ENCODE measurements at places on chromosomes 13 and 19.

DNA sequence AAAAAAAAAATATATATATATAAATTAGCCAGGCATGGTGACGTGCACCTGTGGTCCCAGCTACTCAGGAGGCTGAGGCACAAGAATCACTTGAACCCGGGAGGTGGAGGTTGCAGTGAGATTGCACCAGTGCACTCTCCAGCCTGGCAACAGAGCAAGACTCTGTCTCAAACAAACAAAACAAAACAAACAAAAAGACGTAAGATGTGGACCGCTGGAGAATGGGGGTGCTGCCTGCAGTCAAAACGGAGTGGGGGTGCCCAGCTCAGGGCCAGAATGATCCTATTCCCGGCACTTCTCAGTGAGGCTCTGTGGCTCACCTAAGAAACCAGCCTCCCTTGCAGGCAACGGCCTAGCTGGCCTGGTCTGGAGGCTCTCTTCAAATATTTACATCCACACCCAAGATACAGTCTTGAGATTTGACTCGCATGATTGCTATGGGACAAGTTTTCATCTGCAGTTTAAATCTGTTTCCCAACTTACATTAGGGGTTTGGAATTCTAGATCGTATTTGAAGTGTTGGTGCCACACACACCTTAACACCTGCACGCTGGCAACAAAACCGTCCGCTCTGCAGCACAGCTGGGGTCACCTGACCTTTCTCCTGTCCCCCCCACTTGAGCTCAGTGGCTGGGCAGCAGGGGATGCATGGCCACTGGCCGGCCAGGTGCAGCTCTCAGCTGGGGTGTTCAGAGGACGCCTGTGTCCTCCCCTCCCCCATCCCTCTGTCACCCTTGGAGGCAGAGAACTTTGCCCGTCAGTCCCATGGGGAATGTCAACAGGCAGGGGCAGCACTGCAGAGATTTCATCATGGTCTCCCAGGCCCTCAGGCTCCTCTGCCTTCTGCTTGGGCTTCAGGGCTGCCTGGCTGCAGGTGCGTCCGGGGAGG lies at the start of gene F7:
F7 (plus strand) TSS at position 760 of the 889 bp plus-strand sequence; CDS start at position 811, 51 bp downstream.
- no peak for DNase-seq

DNA sequence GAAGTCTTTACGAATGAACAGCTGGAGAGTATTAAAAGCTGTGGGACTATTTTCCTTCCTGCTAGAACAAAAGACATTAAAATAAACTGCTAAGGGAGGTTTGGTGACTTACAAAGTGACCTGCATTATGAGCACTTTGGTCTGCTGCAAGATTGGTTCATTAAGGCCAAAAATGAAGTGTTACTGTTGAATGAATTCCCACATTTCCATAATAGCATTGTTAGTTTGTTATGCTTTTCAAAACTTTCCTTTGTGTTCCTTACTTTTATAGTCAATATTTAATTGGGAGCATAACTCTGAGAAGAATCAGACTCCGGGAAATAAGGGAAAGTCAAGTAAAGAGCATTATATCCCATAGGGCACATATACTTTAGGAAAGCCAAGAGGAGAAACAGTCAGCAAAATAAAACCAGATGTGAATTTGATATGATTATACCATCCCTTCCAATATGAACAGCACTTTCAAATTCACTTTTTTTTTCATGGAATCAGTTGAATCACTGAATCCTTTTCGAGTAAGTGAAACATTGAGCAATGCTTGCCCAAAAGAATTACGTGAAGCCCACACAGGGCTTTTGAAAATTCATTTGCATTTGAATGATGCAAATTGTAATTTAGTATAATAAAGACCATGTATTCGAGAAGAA lies 112.6 kb downstream of the KCTD12 start:
- DNase-seq = no peak

DNA sequence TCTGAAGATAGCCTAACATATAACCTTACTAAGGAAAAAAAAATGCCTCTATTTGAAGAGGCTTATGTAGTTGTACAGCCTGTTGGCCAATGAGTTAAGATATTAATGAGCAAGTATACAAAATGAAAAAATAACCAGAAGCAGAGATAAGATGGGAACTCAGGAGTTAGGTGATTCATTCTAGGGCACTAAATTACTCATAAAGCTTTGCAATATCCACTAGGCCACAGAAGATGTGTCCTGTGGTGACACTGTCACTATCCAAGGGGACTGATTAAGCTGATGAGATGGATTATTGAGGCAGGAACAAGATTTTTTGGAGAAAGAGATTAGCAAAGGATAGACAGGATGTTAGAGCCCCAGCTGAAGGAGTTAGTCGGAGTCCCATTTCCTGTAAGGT lies 99.6 kb downstream of the LIG4 start:
- DNase-seq = no peak

- no peak for DNase-seq
Observed at GRCh38 chr19:35134601-35135242, at the start of gene LGI4. LGI4 (minus strand) TSS chr19:35135059; CDS start chr19:35134680, 379 bp downstream.

DNA sequence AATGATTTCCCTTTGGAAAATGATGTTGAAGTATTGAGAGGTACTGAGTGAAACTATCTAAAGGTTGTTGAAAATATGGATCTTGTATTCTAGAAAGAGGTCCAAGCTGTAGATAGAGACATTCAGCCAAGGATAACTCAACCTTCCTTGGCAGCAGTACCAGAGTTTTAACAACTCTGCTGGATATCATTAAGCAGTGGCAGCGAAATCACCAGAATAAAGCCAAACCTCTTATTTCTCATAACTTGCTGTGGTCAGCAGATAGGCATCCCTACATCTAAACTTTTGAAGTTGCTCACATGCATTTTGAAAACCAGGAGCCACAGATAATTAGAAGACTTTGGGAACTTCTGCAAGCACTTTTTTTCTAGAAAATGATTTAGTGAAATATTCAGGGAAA lies 559.8 kb downstream of the IRS2 start:
- DNase-seq = no peak

GRCh38 chr13:28572871-28573270 lies 77.9 kb upstream of the FLT1 start:
- no peak for DNase-seq

- DNase-seq = no peak
Observed at GRCh38 chr19:19463348-19464117, 51.8 kb downstream of the TSSK6 start.

DNA sequence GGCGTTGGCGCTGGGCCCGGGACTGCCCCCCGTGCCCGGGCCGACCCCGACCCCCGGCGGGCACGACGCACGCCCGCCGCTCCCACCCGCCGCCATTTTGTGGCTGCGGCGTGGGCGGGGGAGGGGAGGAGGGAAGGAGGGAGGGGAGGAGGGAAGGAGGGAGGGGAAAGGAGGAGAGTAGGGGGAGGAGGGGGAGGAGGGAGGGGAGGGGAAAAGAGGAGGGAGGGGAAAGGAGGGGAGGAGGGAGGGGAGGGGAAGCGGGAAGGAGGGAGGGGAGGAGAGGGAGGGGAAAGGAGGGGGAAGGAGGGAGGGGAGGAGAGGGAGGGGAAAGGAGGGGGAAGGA lies at the start of gene BTBD2:
BTBD2 (minus strand) TSS at position 107 of the 343 bp plus-strand sequence; CDS start at position 96, 11 bp downstream.
- peak; percentile 17 for DNase-seq

DNA sequence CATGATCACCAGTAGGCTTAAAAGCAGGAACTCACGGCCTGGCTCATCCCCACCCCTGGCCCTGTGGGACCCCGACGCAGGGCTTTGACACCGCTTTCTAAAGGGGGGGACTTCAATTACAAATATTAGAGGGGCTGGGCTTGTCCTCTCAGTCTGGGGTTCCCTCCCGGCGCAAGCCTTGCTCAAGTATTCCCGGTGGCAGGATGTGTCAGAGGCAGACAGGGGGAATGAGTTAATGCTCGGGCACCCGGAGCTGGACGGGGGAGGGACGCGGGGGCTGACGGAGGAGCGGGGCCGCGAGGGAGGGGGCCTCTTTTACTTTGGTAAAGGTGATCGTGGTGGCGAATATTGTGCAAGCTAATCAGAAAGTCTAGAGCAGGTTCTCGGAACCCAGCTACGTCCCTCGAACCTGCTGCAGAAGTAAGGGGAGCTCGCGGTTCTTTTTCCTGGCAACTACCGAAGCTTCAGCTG lies 1.1 kb downstream of the FGF14 start:
- DNase-seq = no peak

GRCh38 chr13:38954291-38954690 lies 36.3 kb downstream of the STOML3 start:
- no peak for DNase-seq

GRCh38 chr19:41796362-41796761 lies at the start of gene CEACAM3:
CEACAM3 (plus strand) TSS chr19:41796587; CDS start chr19:41796678, 91 bp downstream.
- DNase-seq = no peak

DNA sequence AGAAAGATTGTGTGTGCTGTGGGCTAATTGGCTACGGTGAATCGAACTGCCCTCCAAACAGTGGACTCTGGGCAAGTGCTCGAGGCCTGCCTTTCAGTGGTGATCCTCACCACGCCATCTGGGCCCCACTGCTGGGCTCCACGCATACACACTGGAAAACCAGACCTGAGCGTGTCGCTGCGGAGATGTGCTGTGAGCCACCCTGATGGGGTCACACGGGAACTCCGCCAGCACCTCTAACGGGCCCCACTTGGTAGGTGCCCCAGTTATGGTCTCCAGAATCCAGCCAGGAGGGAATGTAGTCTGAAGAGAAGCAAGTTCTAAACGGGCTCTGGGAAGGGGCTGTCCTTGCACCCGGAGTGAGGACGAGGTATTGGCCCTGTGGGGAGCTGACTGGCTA lies 39.3 kb downstream of the C13orf46 start:
- DNase-seq = no peak

DNA sequence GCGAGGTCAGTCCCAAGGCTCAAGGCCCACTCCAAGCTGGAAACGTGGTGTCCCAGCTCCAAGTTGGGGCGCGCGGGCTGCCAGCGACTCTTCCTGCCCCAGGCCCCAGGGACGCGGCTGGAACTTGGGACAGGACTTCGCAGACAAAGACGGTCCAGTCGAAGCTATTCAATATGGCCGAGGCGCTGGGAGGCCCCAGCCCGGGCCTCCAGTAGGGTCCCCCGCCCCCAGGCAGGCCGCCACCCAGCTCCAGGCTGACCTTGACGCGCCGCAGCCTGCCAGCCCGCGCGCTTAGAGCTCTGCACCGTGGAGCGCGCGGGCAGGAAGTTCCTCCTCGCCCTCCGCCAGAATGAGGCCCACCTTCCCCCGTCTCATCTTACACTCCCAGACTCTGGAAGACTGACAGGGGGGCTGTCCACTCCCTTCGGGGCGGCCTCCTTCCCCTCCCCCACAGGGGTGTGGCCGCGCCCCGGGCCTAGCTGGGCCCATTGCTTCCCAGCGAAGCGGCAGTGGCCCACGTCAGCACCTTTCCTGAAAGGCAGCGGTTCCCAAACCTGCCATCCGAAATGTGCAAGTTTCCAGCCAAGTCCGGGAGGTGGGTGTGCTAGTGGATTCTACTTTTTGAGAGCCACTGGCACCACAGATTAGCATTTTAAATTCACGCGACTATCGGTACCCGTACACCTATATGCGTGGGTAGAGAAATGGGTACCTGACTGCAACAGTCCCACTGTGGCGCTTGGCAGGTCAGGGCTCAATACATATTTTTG lies at the start of gene CCDC8:
CCDC8 (minus strand) TSS at position 303 of the 770 bp plus-strand sequence. CDS start 754 bp downstream, outside the sequence.
- DNase-seq = no peak

DNA sequence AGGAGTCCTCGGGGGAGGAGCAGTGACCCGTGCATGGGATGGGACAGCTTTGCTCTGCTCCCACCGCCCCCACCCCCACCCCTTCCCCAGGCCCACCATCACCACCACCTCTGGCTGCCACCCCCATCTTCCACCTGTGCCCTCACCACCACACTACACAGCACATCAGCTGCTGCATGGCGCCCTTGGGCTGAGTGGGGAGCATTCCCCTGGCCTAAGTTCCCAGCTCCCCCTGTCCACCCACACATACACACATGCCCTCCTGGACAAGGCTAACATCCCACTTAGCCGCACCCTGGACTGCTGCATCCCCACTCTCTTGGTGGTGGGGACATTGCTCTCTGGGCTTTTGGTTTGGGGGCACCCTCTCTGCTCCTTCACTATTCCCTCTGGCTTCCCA lies 46.2 kb upstream of the SGCG start:
- no peak for DNase-seq

DNA sequence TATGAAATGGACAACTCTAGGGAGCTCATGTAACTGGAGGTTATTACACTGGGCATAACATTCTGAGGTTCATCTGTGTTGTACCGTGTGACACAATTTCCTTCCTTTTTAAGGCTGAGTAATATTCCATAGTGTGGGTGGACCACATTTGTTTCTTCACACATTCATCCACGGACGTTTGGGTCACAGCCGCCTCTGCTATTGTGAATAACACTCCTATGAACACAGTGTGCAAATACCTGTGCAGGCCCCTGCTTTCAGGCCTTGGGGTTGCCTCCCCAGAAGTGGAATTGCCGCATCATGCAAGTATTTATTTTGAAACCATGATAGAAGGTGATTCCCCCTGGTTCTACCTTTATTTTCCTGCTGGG lies 63.4 kb upstream of the MCF2L start:
- no peak for DNase-seq

DNA sequence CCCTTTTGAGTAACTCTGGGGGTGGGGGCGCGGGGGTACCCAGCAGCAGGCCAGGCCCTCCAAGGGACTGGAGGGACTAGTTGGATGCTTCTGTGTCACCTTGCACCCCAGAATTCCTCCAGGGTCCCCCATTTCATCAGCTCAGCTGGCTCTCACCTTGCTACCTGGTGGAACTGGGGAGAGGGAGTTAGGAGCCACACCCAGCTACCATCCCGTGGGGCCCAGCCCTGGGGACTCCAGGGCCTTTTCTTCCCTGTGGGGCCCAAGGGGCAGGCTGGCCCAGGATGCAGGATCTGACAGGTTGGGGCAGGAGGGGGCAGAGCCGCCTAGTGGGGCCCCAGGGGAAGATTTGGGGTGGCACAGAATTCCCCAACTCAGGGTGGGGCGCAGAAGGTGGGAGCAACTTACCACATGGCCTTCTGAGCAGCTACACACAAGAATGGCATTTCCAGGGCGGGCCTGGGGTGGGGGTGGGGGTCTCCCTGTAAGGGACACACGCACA lies 32.8 kb upstream of the NANOS3 start:
- no peak for DNase-seq

DNA sequence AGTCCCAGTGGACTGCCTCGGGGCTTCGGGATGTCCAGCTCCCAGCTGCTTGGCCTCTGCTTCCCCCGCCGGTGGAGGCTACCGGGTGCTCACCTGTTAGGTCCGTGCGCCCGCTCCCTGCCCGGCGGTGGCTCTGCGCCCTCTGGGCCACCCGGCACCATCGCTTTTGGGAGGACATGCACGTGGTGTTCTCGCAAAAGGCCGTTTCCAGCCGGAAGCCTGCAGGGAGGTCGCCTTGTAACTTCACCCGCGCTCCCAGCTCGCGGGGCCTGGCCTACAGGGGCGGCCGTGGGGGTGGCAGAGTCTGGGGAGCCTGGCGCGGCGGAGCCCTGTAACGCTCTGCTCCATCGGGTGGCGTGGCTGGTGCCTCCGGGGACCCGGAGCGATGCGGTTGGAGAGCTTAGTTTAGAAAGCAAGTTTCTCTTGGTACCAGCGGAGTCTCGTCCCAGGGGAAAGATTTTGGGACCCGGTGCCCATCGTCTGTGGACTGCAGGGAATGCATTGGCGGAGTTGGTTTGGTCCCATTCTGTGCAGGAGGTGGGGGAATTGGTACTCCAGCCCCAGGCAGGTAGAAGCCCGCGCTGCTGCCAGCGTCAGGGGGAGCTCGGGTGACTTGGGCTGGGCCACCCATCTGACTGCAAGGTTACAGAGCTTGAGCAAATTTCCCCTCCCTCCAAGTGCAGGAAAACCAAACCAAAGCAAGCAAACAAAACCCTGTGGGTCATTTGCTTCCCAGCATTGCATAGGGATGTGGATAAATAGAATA lies 673 bp downstream of the SPATA13 start:
- no peak for DNase-seq

All from NCI-H2107 (cell line).